ENCODE measurements at places on chromosomes 12 and 14.

- no peak for DNase-seq
Measured at GRCh38 chr12:116188581-116188980, 88.9 kb downstream of the MED13L start.

DNA sequence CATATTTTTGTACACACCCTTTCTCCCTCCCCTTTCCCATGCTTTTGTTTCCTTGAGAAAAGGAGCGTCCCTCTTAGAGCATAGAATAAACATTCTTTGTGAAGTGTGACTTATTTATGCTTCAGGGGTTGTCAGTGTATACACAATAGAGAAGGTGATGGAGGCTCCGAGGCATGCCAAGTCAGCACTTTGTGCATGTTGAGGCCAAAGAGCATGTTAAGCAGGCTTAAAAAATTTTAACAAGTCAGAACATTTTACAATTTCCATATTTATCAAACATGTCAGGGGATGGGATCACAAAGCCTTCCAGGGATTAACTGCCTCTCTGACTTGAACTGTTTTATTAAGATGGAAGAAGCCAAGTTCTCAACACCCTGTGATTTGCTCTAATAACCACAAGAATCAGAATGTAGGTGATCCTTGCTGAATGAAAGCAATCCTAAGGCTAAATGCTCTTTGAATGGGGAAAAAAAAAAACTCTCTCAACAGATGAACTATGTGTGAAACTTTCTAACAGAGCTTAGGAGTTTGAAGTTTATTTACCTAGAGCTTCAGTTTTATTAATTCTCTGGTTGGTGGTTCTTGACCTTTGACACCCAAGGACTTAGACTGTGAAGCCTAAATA is 223.1 kb downstream of the RAD51B start:
- DNase-seq, result no peak

DNA sequence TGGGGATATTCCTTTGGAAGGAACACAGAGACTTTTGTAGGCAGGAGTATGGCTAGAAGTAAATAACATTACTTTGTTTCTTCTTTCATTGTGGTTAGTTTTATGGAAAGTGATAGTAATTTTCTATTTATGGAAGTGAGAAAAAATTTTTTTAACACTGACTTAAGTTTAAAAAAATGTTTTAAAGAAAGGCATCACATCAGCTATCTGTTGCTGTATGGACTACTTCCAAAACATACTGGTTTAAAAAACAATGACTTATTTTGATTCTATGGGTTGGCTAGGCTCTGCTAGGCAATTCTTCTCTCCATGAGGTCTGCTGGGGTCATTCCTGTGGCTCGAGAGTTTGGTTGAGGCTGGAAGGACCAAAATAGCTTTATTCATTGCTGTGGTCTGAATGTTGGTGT is 31.7 kb upstream of the SLC38A2 start:
- DNase-seq, result peak; percentile 70

DNA sequence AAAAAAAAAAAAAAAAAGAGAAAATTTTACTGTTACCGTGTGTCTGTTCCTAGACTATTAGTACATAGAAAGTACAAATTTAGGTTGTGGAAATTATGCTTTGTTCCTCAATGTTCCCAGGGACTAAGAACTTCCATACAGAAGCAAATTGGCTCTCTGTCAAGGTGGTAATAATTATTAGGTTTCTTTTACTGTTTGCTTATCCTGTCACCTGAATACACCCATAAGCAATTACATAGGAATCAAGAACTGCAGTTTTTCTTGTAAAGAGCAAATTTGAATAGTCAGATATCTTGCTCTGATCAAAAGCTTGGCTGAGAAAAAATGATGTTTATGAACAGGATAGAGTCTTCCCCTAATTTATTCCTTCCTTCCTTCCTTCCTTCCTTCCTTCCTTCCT is 191.2 kb downstream of the AEBP2 start:
- no peak for DNase-seq

DNA sequence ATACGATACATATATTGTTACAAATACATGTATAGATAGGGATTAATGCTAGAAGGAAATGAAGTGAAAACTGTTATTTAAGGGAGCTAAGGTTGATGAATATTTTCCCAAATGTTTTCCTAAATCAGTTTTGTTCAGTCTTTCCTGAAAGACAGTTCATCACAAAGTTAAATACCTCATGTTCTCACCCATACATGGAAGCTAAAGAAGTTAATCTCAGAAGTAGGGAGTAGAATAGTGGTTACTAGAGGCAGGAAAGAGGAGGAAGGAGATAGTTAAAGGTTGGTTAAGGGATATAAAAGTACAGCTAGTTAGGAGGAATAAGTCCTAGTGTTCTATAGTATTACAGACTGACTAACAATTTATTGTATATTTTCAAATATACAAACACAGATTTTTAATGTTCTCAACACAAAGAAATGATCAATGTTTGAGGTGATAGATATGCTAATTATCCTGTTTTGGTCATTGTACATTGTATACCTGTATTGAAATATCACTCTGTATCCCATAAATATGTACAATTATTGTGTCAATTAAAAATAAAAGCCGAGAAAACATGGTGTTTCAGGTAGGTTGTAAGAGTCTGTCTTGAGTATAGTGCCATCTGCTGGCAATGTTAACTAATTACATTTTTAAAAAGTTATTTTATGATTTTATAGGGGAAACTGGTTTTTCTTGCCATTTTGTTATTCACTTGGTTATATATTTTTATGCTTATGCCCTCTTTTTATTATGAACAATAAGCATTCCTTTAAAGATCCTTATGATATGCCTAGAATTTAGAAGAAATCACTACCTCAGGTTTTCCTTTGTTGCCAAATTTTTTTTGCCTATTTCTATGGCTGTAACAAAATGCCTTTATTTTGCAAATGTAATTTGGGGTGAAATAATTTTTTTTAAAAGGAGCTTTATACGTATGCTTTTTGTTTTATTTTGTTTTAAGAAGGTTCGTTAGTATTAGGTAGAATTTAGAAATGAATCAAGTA is 26.9 kb downstream of the ZDHHC17 start:
- DNase-seq, result peak; percentile 31

DNA sequence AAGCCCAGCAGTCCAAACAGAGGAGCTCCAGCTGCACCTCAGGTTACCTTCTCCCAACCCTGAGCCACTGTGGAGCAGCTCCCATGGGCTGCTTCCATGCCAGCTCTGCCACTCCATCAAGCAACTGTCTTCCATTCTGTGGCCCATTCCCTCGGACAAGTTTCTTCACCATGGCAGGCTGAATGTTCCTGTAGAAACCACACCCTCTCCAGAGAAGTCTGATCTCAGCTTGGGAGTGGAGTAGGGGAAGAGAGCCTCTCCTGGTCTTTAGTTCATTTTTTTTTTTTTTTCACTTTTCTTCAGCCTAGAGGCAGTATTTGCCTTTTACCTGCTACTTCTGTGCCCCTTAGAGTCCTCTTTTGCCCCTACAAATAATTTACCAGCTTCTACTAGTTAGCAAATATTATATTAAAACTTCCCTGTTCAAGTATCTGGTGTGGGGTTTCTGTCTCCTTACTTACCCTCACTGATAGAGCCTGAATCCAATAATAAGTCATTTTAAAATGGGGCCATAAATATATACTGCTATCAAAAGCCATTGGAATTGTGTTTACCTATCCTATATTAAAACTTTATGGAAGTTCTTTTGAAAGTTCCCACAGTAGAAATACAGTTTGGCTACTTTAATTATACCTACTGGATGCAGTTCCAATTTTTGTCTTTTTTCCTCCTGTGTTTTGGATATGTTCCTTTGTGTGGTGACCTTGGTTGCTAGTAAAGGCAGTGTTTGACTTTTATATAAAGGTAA is 11.7 kb upstream of the SLC17A8 start:
- DNase-seq, result no peak

DNA sequence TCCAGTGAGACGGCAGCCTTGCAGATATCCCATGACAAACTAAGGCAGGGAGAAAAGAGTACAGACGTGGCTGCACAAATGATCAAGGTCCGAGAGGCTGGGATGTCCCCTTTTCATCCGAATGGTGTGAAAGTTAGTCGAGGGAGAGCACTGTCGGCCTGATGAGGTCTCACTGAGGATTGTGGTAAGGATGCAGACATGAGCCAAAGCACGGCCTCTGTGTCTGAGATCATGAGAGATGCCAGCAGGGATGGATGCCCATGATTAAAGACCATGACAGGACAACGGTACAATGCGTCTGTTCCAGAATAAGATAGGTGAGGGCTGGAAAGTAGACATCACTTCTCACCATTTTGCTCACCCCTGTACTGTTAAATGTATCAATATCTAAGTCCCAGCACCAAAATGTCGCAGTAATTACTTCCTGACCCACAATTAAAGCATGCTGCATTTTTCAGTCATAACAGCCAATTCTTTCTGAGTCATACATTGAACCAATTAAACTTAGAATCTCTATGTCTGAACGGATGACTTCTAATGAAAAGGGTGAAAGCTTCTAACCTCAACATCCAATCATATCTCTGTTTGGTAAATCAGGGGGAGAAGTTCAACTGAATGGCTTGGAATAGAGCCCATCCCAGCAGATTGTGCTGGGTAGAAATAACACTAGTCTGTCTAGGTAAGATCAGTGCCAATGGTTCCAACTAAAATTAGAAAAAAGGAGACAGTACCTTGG is 249.6 kb upstream of the SOX5 start:
- DNase-seq, result no peak

DNA sequence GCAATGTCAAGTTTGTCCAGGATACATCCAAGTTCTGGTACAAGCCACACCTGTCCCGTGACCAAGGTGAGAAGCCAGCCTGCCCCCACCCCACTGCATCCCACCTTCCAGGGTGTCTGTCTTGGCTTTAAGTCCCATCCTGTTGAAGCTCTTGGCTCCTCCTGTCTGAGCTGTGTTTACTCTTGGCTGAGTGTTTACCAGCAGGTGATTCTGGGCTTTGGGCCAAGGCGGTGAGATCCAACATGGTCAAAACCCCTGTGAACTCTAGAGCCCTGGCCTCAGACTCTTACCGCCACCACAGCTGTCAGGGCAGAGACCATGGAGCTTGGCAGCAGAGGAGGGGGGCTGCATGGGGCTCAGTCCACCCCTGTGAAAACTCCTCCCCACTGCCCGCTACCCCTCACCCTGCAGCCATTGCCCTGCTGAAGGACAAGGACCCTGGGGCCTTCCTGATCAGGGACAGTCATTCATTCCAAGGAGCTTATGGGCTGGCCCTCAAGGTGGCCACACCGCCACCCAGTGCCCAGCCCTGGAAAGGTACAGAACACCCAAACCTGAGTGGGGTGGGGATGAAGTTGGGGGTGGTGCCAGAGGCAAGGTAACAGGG is 11.6 kb downstream of the TNS2 start:
- DNase-seq, result no peak

DNA sequence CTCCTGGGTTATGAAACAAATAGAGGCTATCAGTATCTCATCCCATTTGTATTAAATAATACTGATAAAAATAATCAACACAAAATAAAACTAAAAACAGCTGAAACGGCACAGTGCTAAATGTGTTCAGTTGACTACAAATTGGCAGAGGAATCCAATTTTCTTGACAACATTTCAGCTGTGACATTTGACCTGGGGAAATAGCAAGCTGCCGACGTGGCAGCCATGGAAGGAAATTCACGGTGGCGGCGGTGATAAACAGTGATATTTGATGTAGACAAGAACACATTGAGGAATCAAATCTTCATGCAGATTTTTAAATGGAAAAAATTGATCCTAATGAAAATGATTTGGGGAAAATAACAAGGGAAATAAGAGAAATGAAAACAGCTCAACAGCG is 159.1 kb upstream of the RTL1 start:
- no peak for DNase-seq

DNA sequence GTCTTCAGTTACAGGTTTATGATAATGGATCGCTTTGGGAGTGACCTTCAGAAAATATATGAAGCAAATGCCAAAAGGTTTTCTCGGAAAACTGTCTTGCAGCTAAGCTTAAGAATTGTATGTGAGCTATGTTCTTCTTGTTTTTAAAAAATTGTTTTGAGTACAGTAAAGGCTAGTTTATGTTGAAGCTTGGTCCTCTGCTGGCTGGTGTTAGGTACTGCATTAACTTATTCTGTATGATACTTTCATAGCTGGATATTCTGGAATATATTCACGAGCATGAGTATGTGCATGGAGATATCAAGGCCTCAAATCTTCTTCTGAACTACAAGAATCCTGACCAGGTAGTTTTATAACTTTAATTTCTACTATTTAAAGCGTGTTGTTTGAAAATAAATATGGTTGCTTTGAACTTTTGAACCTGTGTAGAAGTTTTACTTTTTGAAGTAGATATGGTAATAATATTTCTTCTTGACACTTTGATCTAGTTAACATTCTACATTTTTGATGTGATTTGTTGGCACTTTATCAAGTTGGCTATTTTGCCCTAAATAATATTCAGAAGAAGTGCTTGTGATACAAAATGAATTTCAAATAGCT is 55.7 kb downstream of the VRK1 start:
- peak; percentile 17 for DNase-seq

DNA sequence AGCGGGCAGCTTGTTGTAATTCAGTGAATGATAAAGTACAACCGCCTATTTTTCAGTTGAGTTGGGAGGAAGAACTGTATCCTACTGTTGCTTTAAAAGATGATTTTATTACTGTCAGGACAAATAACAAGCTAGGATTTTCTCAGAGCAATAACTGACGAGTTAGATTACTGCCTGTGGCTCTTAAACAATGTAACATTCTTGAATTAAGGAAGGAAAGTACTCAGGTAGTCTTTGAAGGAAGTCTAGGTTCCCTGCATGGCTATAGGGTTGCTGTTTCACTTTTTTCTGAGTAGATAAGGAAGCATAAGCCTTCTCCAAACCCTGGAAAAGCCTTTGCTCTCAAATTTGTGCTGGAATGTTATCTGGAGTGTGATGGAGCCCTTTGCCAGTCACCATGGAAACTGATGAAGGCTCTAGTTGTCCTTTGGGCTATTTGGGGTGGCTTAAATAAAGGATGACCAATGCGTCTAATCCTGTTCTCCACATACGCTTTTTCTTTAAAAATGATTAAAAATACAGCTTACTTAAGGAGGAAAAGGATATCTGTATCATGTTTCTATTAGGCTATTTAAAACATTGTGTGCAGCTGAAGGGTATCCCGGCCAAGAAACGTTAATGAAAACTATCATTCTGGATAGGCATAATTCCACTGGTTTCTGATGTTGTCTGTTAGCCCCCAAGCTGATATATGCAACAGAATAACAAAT is 17.7 kb downstream of the NUBPL start:
- DNase-seq, result no peak

DNA sequence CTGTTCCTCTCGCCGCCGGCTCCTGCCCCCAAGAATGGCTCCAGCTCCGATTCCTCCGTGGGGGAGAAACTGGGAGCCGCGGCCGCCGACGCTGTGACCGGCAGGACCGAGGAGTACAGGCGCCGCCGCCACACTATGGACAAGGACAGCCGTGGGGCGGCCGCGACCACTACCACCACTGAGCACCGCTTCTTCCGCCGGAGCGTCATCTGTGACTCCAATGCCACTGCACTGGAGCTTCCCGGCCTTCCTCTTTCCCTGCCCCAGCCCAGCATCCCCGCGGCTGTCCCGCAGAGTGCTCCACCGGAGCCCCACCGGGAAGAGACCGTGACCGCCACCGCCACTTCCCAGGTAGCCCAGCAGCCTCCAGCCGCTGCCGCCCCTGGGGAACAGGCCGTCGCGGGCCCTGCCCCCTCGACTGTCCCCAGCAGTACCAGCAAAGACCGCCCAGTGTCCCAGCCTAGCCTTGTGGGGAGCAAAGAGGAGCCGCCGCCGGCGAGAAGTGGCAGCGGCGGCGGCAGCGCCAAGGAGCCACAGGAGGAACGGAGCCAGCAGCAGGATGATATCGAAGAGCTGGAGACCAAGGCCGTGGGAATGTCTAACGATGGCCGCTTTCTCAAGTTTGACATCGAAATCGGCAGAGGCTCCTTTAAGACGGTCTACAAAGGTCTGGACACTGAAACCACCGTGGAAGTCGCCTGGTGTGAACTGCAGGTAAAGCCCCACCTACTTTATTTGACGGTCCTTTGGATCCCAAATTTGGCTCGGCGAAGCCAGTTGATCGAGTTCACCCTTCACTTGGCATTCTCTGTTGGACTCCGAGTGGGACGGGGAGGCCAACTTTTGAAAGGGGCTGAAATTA is 1.5 kb downstream of the WNK1 start:
- DNase-seq, result peak; percentile 18

Measured in AG20443 (cell line).